Activated CD8-positive, alpha-beta T cell treated with anti-CD3 and anti-CD28 coated beads, Interleukin-2, amount 10 ng/mL, durations not matched to agents 7 days and 5 days (primary cell): ENCODE measurements at places on chromosomes 7 and 10. TPM values are rescaled to one million over a fixed set of nuclear protein-coding genes. Genes with fewer than 3 reads are reported as not detected.

DNA sequence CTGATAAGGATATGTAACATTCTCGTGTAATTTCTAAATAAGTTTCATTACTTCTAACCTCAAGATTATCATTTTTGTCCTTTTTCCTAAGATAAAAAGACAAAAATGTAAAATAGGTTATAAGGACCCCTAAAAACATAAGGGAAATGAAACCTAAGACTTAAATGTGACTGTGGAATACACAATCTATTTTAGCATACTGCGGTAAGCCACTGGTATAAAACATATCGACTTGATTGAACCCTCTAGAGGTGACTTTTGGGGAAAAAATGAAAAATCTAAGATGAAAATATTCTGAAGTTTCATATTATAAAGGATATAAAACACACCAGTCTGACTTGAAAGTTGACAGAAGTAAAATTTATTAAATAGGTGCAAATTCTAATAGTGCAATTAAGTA, 1.9 kb downstream of the NAMPT start:
- DNase-seq: no peak

DNA sequence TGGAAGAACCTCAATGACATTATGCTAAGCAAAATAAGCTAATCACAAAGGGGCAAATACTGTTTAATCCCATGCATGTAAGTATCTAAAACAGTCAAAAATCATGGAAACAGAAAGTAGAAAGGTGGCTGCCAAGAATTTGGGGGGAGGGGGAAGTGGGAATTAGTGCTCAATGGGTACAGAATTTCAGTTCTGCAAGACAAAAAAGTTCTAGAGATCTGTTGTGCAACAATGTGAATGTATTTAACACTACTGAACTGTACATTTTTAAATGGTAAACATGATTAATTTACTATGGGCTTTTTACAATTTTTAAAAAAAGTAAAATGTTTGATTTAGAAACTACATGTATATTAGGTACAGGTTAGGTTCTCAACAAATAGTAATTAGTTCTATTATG, 11.9 kb downstream of the EZH2 start:
- DNase-seq: no peak

DNA sequence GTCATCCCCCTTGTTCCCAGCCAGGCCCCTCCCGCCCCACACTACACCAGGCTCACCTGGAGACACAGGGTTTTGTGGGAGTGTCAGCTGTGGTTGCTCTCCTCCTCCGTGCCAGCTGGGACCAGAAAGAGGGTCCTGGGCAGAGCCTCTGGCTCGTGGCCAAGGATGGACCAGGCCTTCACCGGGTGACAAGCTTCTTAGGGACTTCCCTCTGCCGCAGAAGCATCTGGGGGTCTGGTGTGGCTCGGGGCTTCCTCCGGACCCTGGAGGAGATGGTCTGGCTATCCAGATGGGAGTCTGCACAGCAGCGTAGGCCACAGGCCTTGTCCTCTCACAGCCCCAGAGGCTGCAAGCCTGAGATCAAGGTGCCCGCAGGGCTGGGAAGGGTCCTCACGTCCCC, 63.8 kb upstream of the CFAP46 start:
- DNase-seq: no peak

DNA sequence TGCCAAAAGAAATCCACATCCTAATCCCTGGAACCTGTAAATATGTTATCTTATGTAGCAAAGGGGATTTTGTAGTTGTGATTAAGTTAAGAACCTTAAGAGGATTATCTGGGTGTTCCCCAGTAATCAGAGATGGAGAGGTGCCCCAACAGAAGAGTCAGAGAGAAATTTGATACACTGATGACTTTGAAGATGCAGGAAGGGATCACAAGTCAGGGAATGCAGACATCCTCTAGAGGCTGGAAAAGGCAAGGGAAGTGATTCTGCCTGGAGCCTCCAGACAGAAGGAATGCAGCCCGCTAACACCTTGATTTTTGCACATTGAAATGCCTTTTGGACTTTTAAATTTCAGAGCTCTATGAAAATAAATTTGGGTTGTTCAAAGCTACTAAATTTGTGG, 531.7 kb downstream of the DNAJB9 start:
- DNase-seq: no peak

The MYPN gene
- not detected for total RNA-seq

DNA sequence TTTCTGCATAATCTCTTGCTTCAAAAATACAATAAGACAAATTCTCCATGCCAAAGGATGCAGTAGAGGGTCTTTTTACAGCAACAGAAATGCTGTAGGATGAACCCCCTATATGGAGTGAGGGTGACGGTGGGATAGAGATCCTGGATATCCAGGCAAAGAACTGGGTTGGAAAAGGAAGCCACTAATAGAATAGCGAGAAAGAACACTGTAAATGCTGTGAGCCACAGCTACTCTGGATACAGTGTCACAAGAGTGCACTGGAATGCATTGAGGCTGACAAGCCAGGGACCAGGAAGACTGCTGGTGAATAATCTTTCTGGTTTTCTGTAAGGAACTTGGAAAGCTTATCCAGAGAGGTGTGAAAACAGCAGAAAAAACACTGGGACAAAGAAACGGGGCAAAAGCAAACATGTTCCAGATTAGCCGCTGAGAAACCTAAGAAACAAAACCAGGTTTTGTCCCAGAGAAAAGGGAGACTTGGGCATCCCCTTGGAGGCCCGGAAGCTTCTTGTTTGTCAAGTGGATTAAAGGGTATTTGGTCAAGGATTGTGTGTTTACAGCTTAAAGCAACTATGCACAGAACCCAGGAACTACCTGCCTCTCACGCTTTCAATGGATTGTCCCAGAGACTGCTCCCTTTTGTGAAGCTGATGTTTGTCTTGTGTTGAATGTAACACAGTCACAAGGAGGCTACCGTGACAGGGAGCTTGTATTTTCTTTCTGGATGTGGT, 6.2 kb upstream of the MSMB start:
- DNase-seq: no peak

The MYOZ1 gene
- total RNA-seq: not detected

DNA sequence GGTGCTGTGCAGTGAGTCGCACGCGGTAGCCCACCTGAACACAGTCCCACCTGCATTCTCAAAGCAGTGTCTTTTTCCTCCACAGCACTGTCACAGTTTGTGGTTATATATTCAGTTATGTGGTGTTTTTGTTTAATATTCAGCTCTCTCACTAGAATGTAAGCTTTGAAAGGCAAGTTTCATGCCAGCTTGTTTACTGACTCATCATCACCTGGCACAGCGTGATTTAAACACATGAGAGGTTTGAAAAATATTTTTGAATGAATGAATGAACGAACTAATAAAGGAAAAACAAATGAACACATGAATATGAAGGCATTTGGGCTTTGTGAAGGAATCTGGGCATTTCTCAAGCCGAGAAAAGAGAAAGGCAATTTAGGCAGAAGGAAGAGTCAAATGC, 51.9 kb upstream of the TM9SF3 start:
- no peak for DNase-seq

DNA sequence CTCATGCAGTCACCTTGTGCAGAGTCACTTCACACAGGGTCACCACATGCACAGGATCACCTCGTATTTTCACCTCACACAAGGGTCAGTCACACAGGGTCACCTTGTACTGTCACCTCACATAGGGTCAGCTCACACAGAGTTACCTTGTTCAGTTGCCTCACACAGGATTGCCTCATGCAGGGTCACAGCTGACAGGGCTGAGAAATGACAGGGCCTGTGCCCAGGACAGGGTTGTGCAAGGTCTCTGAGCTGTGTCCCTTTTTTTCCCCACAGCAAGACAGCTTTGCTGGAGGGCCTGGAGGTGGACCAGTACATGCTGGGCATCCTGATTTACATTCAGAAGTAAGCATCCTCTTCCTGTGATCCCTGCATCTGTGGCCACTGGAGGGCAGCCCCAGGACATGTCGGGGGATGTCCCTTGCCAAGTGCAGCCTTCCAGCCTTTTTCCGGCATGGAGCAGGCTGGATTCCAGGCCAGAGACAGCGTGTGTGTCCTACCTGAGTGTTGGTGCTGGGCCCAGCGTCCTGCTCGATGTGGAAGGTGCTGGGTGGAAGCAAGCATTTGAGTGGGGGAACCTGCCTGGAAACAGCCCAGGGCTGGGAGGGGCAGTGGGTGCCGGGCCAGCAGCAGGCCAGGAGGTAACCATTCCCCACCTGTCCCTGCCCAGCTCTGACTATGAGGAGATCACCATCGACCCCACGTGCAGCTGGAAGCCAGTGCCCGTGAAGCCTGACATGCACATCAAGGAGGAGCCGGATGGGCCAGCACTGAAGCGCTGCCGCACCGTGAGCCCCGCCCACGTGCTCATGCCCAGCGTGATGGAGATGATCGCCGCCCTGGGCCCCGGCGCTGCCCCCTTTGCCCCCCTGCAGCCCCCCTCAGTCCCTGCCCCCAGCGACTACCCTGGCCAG, 16.3 kb downstream of the ZMIZ2 start:
- DNase-seq: no peak

The GDF2 gene
- not detected for total RNA-seq

DNA sequence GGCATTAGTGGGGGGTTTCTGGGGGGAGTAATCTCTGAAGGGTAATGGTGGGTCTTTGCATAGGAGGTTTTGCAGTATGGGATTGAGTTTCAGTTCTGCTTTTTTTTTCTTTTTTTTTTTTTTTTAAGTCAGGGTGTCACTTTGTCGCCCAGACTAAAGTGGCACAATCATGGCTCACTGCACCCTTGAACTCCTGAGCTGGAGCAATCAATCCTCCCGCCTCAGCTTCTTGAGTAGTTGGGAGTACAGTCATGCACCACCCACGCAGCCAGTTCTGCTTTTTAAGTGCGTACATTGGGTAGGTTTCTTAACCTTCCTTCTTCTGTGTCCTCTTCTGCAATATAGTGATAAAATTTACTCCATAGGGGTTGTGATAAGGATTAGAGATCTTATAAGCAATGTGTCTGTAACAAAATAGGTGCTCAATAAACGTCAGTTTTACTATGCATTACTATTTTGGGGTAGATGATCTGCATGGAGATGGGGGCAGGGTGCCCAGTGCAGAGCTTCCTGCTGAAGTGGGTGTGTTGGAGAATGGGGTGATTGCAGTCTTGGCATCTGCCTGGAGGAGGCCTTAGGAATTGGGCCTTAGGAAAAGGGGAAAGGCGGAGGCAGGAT, 9.6 kb downstream of the KAZALD1 start:
- DNase-seq: no peak

GRCh38 chr7:126040114-126041045, 1110.8 kb upstream of the POT1 start:
- no peak for DNase-seq

The CCL24 gene
- total RNA-seq: not detected

The PPA1 gene
- total RNA-seq: 175 TPM

The OPN4 gene
- not detected for total RNA-seq

DNA sequence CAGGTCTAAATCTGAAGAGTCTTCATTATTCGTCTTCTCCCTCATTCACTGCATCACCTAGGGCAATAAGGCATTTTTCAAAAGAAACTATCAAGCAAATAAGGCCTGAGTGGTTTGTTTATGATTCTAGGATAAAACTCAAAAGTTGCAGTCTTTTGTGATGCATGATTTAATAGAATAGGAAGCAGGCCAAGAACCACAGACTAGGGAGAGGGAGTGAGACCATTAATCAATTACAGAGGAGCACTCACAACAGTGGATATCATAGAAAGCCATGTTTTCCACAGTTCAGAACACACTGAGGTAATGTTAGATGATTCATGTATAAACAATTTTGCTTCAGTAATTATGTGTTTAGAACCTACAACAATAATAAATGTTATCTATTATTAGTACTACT, 87.8 kb upstream of the LRRTM3 start:
- DNase-seq: no peak

The ZNF365 gene
- not detected for total RNA-seq

GRCh38 chr10:43254199-43254730, 12.6 kb downstream of the RASGEF1A start:
- no peak for DNase-seq

GRCh38 chr7:112162142-112162766, 43.9 kb downstream of the DOCK4 start:
- no peak for DNase-seq

DNA sequence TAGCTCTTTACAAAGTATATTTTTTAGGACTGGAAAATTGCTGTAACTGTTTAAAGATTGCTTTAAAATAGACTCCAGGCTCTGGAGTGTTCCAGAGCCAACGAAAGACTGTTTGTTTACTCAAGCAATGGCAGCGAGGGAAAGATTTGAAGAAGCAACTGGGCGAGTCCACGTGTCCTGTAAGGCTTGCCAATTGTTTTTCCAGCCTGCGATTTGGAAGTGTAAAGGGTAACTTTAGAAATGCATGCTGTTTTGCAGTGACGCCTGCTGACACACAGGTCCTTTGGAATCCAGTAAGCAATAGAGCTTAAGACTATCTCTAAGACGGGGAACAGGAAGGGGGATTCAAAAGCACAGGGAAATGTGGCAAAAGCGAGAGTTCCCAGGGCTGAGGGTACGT, 55.8 kb downstream of the TACC2 start:
- no peak for DNase-seq

DNA sequence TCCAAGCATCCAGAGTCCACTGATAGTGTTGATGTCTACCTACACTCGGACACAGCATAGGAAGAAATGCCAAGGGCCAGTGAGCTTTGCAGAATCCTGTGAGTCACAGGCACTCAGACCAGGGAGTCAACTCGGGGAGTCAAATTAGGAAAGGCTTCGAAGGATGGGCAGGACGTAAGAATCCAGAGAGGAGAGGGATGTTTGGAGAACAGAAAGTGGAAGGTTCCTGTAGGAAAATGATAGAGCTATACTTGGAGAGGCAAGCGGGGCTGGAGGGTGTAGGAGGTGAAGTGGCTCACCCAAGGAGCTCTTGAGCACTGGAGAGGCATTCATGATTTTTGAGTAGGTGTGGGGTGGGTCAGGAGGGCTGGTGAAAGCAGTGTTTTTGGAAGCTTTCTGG, 3.0 kb downstream of the ZYX start:
- no peak for DNase-seq

The STK32C gene
- total RNA-seq: 19.1 TPM

GRCh38 chr10:114143160-114143559, 30.8 kb downstream of the CCDC186 start:
- DNase-seq: no peak

The CRHR2 gene
- total RNA-seq: not detected

DNA sequence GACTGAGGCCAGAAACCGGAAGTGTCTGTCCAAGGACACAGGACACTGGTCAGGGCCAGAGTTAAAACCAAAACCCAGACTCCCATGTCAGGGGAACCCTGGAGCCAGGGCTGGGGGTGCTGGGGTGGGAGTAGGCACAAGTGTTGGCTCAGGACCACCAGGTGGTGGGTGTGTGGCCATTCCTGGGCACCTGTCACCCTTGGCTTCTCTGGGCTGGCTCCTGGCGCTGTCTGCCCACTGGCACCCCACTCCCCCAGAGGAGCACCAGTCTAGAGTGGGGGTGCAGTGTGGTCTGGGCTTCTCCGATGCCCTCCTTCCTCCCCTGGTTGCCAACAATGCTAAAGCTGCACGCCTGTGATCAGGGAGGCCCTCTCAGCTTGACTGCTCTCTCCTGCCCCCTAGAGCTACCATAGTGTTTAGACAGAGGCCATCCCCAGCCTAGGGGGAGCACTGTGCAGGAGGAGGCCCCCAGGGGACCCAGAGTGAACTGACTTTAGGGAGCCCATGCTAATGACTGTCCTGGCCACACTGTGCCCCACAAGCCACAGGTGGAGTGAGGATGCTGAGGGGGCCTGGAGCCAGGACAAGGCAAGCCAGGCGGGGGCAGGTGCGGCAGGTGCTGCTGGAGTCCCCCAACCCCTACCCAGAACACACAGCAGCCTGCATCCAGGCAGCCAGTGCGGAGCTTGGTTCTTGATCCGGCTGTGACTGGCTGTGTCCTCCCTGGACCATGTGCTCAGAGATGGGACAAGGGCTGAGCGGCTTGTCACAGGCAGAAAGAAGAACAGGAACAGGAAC, 11.0 kb downstream of the RASGEF1A start:
- DNase-seq: peak; percentile 76
